ENCODE measurements at places on chromosomes 16 and 17.

DNA sequence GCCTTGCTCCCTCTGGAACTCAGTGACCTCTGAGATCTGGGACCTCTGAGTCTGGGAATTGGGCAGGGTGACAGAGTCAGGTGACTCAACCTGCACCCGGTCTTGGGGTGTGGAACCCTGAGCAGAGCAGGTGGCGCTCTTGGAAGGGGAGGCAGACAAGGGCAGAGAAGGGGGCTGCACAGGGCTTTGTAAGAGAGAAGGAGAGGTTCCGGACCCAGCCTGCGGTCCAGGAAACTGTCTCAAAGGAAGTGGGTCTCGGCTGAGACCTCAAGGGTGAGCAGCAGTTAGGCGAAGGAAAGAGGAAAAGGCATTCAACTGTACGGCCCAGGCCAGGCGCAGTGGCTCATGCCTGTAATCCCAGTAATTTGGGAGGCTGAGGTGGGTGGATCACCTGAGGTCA lies 10.0 kb upstream of the RIPOR1 start:
- DNase-seq, result no peak

- no peak for DNase-seq
Observed at GRCh38 chr17:81579821-81580321, 27.7 kb upstream of the FAAP100 start.

DNA sequence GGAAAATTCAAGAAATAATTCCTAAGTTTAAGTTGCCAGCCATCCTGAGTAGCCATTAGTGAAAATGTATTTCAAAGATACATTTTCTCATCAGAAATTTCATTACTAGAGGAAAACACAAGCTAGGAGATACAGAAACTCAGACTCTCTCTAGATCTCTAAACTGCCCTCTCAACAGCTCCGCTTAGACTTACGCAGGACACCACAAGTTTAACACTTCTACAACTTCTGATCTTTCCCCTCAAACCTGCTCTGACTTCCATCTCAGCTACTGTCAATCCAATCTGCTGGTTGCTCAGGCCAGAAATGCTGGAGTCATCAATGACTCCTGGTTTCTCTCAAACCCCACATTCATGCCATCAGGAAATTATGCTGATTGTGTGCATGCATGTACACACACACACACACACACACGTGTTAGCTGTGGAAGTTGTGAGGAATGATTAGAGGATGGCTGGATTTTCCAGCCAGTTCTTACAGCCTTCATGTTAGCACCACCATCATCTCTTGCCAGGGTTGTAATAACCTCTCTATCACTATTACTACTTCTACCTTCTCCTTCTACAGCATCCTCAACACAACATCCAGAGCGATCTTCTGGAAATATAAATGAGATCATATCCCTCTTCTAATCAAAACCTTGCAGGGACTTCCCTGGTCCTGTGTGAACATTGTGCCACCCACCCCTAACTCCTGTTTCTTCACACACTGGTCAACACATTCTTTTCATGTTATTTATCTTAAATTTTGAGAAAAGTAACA lies 47.1 kb downstream of the COX10 start:
- DNase-seq, result no peak

DNA sequence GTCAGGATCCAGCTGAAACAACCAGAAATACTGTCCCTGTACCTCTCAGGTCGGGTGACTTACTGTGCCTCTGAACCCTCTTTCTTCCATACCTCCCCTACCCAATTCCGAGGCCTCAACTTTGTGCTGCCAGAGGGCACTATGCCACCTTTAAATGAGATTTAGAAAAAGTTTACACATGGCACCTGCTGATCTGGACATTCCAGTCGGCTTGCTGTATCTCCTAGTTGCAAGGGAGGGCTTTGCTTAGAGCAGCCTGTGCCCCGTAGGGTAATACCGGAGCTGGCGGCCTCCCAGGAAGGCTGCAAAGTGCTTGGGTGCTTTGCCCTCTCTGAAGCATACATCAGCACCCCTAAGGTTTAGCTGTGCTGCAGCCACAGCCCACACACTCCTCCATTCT lies 306.0 kb upstream of the RBFOX1 start:
- DNase-seq, result no peak

- no peak for DNase-seq
Observed at GRCh38 chr16:56847173-56847910, 17.7 kb upstream of the SLC12A3 start.

GRCh38 chr16:85233516-85233915 lies 121.2 kb upstream of the CIBAR2 start:
- no peak for DNase-seq

- no peak for DNase-seq
Observed at GRCh38 chr16:82031116-82032084, 3.7 kb upstream of the HSD17B2 start.

DNA sequence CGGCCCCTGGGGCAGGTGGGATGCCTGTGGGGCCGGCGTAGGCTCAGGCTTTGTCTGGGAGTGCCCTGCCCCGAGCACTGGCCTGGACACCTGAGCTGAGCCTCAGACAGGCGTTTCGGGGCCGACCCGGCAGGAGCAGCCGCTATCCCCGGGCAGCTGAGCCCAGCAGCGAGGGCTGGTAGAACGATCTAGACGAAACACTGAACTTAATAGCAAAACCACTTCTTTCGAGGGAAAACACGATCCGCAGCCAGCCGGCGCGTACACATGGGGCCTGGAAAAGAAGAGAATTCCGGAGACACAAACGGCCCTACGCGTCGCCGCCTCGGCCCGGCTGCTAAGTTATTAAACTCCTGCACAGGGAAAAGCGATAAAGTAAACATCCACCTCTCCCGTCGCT lies 22.0 kb upstream of the SSTR5 start:
- no peak for DNase-seq

DNA sequence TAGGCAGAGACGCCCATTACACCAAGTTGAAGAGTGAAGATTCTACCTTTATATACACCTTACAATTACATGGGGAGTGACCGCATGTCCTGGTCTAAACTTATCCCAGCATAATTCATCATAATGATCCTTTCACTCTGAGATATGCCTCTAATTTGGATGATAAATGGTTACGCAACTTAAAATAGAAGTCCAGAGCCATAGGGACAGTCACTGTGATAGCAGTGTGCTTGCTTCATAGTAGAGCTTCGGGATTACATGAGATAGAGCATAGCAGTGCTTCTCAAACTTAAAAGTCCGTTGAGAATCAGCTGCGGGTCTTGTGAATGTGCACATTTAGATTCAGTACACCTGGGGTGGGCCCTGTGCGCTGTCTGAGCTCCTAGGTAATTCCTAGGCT lies 16.9 kb downstream of the USP10 start:
- DNase-seq, result no peak

GRCh38 chr16:10067835-10068234 lies 114.4 kb downstream of the GRIN2A start:
- no peak for DNase-seq

DNA sequence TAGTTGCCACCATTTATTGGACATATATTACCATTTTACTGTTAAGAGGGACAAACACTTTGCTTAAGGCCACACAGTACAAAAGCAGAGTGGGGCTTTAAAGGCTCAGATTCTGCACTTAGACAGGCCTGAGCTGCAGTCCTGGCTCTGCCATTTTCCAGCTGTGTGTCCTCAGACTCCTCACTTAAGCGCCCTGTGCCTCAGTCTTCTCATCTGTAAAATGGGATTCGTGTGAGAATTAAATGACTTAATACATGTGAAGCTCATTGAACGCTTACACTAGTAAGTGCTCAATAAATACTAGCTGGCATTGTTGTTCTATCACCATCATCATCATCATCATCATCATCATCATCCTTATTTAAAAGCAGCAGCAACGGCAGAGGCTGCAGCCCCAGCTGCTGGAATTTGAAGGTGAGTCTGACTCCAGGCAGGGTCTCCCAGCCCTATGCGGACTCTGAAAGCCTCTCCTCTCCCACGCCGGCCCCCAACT lies 445 bp upstream of the CACNG5 start:
- DNase-seq, result no peak

DNA sequence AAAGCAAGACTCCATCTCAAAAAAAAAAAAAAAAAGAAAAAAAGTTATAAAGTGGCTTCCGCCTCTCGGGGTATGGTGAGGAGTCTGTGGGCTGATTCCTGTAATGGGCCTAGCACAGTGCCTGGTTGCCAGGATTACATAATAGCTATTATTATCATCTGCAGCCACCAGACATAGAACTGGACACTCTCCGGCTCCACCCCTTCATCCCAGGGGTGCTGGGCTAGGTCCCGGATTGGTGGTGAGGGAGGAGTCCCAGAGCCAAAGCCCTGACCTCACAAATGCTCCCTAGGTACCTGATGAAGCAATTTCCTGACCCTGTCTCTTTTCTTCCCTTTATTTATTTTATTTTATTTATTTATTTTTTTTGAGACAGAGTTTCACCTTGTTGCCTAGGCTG lies 11.6 kb upstream of the ADGRG1 start:
- DNase-seq, result no peak

DNA sequence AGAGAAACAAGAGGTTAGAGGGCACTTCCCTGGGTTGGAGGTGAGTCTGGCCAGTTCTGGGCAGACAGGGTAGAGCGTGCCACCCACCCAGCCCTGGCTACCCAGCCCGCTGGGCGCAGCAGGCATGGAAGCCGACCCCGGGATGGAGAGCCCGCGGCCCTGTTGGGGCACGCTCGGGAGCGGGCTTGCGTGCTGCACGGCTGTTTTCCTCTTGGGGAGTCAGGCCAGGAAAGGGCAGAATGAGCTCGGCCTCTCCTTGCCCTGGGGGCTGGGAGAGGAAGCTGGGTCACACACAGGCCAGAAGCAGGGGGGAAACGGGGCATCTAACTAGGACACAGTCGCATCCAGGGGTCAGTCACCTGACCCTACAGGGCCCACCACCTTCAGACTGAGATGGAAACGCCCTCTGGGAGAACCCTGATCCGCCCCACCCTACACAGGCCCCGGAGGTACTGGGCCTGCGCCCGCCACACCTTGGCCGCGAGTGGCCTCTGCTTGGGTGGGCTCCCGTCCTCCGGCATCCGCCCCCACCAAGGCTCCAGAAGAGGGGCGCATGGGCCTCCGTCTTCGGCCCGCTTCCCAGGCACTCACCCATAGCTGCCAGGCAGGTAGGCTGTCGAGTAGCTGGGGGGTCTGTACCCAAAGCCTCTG lies 1.2 kb downstream of the SOX15 start:
- DNase-seq, result no peak

DNA sequence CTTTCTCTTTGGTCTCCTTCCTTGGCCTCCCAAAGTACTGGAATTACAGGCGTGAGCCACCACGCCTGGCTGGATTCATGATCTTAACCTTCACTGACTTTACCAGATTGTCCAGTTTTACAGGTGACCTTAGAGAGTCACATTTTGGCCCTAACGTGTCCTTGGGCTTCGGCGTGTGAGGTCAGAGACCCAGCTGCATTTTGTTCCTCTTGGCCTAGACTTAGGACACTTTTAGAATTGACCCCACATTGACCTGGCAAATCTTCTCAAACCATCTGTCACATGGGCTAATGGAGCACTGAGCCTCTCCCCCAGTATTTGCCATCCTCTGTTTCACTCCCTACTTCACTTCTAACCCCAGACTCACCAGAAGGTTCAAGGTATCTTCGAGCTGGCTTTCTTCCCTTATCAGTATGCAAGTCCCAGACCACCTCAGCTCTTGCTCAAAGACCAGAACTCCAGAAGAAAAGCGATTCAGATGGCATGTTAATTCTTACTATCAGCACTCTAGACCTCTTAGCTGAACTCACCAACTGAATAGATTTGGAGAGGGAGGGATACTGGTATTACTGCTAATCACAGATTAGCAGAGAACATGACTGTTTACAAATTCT lies 1.7 kb upstream of the CYTH1 start:
- DNase-seq, result no peak
